ENCODE measurements at places on chromosomes 4 and X.

- no peak for DNase-seq
Observed at GRCh38 chr4:39146211-39146610, 36.1 kb upstream of the WDR19 start.

DNA sequence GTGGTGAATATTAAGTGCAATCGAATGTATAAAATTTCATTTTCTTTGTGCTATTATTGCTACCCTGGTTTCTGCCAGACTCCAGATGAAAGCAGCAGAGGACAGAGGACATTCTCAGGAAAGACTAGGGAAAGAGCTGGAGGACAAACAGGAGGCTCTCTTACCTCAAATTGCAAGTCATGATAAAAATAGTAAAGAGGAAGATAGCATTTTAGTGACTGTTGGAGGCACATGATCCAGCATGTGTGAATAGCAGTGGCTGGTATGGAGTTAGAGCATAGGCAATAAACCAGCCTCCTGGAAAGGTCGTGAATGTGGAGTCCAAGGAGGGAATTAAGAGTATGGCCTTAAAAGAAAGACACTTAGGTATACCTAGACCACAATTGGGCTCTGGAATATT lies 1040.0 kb downstream of the STPG2 start:
- DNase-seq: no peak

DNA sequence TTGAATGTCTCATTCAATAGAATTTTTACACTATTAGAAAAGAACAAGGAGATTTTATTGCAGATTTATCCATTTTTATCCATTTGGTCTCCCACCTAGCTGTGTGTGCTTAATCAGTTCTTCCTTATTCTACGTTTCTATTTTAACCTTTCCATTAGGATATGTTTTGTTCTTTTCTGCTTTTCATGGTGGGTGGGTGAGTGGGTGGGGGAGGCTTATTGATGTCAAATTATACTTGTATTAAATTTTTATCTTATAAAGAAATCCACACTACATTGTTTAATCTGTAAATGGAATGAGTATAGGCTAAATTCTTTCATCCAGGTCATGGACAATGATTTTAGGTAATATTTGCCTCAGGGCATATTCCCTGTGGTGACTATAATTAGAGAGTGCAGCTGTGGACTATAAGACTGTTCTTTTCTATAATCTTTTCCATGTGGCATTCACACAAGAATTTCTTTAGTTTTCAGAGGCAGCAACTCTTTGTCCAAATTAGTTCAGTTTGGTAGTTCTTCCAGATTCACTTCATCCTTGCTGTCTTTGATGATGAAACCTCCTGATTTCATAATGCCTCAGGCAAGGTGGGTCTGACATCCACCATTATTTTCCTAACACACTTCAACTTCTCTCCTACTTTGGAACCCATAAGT lies 2451.8 kb downstream of the PCDH7 start:
- DNase-seq: no peak

DNA sequence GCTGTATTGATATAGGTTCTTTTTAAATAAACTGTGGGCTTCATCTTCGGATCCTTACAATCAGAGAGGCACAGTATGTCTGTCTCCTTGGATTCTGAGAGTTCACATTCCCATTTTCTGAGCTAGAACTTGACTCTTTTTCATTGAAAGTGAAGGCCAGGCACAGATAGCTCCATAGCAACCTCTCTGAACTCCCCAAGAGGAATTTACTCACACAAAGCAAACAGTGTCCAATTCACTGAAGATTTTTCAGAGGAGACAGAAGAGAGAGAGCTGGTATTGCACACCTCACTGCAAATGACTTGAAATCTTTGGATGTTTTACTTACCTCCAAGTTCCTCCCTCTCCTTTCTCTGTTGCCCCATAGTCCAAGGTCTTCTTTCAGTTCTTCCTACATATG lies 130.9 kb upstream of the CASK start:
- DNase-seq: no peak

GRCh38 chr4:99947608-99948007 lies 1.2 kb upstream of the DNAJB14 start:
- DNase-seq: no peak

DNA sequence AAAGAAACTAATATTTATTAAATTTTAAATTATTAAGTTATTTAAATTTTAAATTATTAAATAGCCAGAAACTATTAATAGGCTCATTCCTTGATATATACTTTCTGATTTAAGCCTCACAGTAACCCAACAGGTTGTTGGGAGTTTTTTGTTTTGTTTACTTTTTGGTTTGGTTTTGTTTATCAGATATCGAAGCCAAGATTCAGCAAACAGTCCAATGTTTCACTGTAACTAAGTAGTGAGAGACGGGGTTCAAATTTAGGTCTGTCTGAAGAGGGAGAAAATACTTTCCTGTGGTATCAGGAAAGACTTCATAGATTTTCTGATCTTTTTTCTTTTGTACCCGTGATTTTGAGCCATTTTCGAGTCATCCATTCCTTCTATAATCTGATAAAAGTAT lies 54.2 kb downstream of the CCDC158 start:
- no peak for DNase-seq

DNA sequence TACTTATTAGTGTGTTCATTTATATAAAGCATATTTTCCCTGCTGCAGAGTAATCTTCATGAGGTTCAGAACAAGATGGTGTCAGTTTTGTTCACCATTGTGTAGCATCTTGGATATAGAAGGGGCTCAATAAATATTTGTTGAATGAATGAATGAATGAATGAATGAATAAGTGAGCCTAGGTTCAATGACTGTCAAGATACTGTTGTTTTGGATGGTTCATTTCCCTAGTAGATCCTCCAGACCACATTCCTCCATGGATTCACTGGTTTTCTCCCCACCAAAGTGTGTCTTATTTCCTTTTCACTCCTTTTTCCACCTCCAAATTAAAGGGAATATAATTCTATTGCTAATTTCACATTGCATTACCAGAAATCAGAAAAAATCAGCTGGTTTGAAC lies 2.1 kb upstream of the OCIAD2 start:
- DNase-seq: no peak

- DNase-seq: no peak
Observed at GRCh38 chrX:48721916-48722315, 25.4 kb downstream of the SUV39H1 start.

GRCh38 chr4:187470061-187470460 lies 525.5 kb upstream of the ZFP42 start:
- no peak for DNase-seq

DNA sequence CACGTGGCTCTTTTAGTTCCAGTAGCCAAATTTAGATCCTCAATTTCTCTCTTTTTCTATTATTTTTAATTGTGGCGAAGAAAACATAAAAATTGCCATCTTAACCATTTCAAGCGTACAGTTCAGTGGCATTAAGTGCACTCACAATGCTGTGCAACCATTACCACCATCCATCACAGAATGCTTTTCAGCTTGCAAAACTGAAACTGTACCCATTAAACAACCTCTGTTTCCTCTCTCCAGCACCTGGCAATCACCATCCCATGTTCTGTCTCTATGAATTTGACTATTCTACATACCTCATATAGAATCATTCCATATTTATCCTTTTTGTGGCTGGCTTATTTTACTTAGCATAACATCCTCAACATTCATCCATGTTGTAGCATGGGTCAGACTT lies 74.9 kb downstream of the METTL14 start:
- DNase-seq: no peak

DNA sequence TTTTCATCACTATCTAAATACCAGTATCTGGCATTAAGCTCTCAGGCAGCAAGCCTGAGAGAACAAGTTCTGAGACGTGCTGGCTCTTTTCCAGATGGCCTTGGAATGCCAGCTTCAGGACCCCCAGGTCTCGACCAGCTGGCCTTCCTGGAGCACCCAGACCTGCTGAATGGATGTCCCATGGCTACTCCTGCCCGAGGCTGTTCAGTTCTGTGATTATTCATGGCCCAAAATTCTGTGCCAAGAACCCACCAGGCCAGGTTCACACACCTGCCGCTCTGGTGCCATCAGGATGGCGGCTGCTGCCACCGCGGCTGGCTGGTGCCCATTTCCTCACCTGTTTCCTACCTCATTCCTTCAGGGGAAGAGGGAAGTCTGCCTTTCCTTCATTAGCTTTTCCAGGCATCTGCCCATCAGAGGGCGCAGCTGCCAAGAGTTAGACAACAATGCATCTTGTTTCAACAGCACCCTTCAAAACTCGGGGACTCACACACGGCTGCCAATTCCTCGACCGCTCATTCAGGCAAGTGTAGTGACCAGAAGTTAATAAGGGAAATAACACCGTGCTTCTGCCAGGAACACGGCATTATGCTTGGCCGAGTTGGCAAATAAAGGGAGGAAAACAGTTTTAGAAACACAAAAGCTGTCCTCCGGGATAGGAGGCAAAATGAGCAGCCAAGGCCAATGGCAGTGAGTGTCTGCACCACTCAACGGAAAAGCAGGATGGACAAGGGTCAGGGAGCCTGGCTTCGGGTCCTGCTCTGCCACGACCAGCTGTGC lies 173.8 kb downstream of the NSUN7 start:
- DNase-seq: no peak

DNA sequence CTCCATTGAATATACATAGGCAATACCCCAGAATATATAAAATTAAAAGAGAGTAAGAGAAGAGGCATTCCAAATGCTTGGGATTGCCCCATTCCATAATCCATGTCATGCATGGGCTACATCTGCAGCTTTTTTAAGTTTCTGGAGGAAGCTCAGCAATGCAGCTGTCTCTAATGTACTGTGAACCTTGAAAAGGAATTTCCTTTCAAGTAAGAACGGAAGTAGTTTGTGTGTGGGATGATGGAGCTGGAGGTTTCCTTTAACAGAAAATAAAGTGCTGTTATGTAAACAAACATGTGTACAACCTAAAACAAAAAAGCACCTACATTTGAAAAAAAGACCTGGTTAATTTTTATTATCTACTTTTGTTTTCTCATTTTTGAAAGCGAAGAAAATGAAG lies 303.5 kb downstream of the BMPR1B start:
- no peak for DNase-seq

GRCh38 chr4:113756005-113756410 lies 5.5 kb downstream of the CAMK2D start:
- DNase-seq: no peak

DNA sequence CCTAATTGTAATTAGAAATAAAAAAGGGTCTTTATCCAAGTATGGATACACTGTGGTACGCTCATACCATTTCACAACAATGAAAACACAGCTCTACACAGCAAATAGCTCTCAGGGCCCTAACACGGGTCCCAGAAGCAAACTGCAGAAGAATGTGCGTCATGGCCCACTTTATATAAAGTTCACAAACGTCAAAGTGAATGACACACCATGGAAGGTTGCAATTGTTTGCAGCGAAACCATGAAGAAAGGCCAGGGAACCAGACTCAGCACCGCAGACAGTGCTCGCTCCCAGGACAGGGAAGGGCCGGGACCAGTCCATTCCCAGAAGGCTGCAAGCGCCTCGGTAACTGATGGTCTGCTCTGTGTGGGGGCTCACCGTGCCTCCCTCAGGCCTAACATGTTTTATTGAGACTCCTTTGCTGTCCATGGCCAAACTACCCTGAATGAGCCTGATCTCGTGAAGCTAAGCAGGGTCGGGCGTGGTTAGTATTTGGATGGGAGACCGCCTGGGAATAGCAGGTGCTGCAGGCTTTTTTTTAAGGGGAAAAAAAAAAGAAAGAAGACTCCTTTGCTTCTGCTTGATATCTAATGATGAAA lies 47.8 kb downstream of the ACOX3 start:
- DNase-seq: no peak

- no peak for DNase-seq
Observed at GRCh38 chr4:8493484-8493883, 52.9 kb downstream of the TRMT44 start.

DNA sequence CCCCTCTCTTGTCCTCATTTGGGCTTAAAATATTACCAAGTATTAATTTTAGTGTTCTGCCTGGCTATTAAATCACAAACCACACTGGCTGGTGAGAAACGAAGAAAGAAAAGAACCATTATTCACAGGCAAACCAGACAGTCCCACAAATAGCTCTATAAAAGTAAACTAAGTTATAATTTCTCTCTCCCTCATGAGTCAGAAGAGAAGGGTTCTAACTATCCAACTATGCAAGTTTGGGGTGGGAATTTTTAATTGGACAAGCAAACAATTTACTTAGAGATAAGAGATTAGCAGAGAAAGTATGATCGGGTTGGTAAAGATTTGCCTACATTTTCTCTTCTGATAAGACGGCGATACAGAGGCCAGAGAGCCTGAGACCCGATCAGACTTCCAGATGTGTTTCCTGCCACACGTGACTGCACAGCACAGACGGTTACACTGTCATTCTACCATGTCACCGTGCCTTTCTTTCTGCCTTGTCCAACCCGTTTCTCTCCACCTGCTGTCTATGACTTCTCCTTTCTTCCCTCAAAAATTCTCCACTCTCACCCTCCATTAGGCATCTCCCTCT lies 52.3 kb downstream of the MEPE start:
- DNase-seq: no peak

- no peak for DNase-seq
Observed at GRCh38 chrX:38991656-38992440, 190.6 kb downstream of the MID1IP1 start.

GRCh38 chr4:87150498-87151261 lies 69.7 kb downstream of the KLHL8 start:
- DNase-seq: peak; percentile 20

DNA sequence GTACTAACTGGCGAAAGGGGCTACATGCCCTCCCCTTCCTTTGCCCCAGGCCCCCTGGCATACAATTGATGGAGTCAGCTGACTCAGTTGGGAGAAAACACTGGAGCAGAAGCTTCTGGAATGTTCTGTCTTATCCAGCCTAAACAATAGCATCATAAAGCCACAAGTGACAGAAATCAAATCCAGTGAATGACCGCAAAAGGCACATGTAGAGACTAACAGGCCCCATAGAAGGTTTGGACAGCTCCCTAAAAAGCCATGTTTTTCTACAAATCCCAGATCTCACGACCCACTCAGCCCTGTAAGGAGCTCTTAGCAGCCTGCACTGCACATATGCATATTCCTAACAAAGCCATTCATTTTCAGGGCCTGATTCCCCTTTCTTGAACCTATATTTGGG lies 25.1 kb downstream of the SCARB2 start:
- no peak for DNase-seq

DNA sequence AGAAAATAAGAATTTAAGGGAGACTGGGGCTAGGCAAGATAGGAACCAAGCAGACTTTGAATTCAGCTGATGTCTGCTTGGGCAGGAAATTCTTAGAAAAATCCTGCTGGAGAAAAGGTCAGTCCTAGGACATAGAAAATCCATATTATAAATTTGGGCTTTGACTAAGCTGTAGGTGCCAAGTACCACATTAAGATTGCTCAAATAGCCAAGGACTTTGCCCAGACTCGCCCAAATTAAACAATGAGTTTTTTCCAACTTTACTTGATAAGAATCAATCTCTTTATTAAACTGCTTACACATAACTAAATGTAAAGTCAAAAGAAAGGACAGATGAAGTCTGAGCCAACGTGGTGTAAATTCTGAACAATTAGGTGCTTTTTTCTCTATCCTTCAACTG lies 95.4 kb downstream of the FUNDC1 start:
- no peak for DNase-seq

GRCh38 chr4:107269175-107269574 lies 233.1 kb upstream of the DKK2 start:
- no peak for DNase-seq

- DNase-seq: no peak
Observed at GRCh38 chrX:117840645-117841044, 276.0 kb downstream of the KLHL13 start.

All from ELF-1 (cell line).